ENCODE measurements at places on chromosomes 16 and 17.

DNA sequence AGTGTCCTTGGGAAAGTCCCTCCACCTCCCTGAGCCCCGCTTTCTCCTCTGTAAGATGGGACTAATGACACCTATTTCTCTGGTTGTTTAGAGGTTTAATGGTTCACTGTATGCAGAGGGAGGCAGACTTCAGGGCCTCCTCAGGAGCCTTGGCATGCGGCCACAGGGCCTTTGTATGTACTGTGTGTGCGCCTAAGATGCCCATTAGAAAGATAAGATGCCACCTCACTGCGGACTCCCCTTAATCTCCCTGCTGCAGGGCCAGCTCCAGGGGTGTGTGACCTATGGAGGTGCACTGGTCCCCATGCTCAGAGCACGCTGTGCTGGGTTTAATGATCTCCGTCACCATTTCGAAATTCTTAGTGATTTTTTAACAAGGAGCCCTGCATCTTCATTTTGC lies 59.3 kb downstream of the TMEM235 start:
- ATAC-seq = no peak

DNA sequence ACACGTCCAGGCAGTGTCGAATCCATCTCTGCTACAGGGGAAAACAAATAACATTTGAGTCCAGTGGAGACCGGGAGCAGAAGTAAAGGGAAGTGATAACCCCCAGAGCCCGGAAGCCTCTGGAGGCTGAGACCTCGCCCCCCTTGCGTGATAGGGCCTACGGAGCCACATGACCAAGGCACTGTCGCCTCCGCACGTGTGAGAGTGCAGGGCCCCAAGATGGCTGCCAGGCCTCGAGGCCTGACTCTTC lies 7.2 kb upstream of the CD68 start:
- no peak for ATAC-seq

GRCh38 chr16:11320170-11320569 lies 25.1 kb upstream of the RMI2 start:
- no peak for ATAC-seq

DNA sequence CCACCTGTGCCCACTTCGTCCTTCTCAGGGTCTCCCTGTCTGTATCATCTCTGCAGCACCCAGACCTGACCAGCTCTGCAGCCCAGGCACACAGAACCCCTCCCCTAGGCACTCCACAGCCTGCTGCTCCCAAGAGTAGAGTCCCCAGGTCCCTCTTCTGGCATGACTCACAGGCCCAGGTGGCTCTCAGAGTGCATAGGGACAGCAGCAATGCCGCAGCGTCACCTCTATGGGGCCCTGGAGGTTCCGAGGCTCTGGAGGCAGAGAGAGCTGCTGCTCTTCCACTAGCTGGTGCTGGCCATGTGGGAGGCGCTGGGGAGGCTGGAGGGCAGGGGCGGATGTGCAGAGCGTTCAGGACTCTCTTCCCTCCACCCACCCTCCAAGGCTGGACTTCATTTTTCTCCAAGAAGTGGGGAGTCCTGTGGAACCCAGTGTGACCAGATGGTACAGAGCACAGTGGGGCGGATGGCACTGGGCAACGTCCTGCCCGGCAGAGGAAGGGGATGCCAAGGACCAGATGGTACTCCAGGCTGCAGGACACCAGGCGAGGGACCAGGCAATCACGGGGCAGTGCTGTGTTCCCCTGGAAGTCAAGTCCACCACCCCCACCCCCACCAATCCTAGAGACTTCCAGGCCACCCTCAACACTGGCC lies 151.7 kb downstream of the RBFOX3 start:
- no peak for ATAC-seq

GRCh38 chr17:33127706-33128105 lies 136.1 kb downstream of the SPACA3 start:
- ATAC-seq = peak; percentile 97

DNA sequence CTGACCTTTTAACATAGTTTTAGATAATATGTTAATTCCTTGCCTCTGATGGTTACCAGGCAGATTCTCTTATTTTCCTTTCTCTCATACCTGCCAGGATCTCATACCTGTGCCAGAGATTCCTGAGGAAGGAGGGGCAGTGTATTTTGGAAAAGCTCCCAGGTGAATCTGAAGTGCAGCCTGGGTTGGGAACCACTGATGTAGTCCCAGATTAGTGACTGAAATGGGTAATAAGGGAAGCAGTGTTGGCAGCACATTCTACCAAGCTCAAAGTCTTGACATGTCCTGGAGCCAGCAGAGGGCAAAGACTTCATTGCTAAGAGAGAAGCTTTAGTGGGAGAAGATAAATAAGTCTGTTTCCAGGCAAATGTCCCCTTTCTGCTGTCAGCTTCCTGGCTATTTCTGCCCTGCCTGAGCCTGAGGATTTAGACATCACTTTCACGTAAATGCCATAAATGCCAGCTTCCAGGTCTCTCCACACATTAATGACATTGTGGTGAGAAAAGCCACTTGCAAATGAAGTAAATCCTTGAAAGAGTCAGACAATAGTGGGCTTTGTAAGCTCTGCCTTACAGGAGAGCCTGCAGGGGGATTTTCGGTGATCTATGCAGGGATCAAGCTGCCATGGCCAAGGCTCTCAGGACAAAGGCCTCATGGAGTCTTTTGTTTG lies 40.9 kb upstream of the C16orf78 start:
- no peak for ATAC-seq

GRCh38 chr17:3921006-3921405 lies 4.7 kb upstream of the P2RX1 start:
- ATAC-seq = no peak

- ATAC-seq = no peak
Observed at GRCh38 chr17:56121191-56122051, 31.9 kb upstream of the ANKFN1 start.

GRCh38 chr16:6246266-6246665 lies 1086.4 kb upstream of the RBFOX1 start:
- ATAC-seq = no peak

- no peak for ATAC-seq
Observed at GRCh38 chr17:11239379-11239970, 1.5 kb upstream of the SHISA6 start.

DNA sequence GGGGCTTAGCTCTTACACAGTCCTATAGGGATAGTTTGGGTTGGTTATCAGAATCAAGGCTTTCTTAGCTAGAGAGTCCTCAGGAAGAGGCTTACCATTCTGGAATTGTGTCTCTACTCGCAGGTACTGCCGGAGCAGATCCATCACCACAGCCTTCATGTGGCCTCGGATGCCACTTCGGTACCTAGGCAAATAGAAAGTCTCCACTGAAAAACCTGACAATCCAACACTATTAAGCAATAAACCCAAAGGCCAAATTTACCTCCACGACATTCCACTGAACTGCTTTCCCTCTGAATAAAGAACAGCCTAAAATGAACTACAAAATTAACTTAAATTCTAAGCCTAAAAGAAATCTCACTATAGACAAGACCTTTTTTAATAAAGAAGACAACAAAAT lies 135.4 kb upstream of the C17orf78 start:
- no peak for ATAC-seq

DNA sequence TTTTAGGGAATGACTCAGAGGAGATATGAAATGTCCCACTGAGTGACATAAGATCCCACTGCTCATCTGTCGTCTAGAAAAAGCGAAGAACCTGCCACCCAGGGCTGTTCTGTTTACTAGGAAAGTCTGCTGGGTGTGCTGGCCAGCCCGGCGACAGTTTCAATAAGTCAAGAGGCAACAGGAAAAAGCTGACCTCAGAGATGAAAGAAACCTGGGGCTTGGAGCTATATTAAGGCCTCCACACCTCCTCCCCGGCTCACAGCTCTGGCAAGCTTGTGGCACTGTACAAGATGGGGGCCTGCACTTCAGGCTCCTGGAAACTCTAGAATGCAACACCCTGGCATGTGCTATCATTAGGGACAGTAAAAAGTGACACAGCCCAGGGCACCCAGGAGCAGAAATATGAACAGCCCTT lies 10.6 kb downstream of the ZFHX3 start:
- no peak for ATAC-seq

GRCh38 chr17:19830061-19830460 lies 37.7 kb downstream of the ULK2 start:
- ATAC-seq = no peak

DNA sequence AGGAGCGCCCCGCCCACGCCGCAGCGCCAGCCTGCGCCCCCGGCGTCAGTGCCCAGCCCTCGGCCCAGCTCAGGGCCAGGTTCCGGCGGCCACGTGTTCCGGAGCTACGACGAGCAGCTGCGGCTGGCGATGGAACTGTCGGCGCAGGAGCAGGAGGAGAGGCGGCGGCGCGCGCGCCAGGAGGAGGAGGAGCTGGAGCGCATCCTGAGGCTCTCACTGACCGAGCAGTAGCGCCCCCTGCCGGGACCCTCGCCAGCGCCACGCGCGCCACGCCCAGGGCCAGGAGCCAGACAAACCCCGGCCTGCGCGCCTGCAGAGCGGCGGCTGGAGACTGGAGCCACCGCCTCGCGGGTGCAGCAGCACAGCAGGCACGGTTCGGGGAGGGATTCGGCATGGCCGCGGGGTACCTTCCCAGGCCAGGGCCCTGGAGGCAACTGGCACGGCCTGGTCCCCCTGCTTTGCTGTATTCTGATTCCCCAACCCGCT lies 9.3 kb downstream of the CORO6 start:
- ATAC-seq = peak; percentile 62

DNA sequence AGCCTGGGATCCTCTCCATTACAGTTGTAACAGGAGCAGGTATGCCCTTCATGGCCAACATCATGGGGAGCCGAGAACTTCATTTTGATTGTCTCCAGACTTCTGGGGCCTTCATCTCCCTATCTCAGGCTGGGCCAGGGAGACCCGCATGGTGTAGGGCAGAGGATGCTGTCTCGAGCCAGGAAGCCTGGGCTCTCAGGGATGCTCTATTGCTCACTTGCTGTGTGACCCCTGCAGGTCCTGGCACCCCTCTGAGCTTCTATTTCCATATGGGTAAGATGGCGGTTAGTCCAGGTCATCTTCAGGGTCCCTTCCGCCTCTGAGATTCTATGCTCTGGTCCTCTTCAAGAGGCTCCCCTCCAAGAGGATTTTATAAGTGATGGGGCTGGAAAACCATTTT lies 20.6 kb upstream of the RNF135 start:
- ATAC-seq = no peak
